Panc1 (cell line): ENCODE measurements at places on chromosomes 6 and 20. TPM values are rescaled to one million over a fixed set of nuclear protein-coding genes. Genes with fewer than 3 reads are reported as not detected.

The TMEM14B gene
- 180 TPM for total RNA-seq

The TCF15 gene
- not detected for total RNA-seq

The TRDN gene
- total RNA-seq: not detected

The PABPC1L gene
- 102 TPM for total RNA-seq

The WFDC10B gene
- total RNA-seq: not detected

The UST gene
- 0.15 TPM for total RNA-seq

The CTCFL gene
- total RNA-seq: 0.05 TPM

The CST5 gene
- not detected for total RNA-seq

The NKAIN2 gene
- 2.6 TPM for total RNA-seq

The IBTK gene
- 73.2 TPM for total RNA-seq

The GRM1 gene
- total RNA-seq: not detected

The NUP153 gene
- total RNA-seq: 62.0 TPM

The NCOA7 gene
- total RNA-seq: 37.3 TPM

The PHF1 gene
- 51.6 TPM for total RNA-seq

The FNDC1 gene
- 0.23 TPM for total RNA-seq

The HAO1 gene
- total RNA-seq: 0.13 TPM

The STMND1 gene
- not detected for total RNA-seq

The IRF4 gene
- 0.72 TPM for total RNA-seq

The OPRM1 gene
- total RNA-seq: not detected

The LY6G6F gene
- not detected for total RNA-seq

The C6orf15 gene
- not detected for total RNA-seq

The TREM1 gene
- total RNA-seq: not detected

The GJA10 gene
- total RNA-seq: not detected

The LY6G6D gene
- not detected for total RNA-seq

The RAET1L gene
- total RNA-seq: not detected
